Stimulated activated effector memory CD8-positive, alpha-beta T cell treated with anti-CD3 and anti-CD28 coated beads, Interleukin-12 subunit alpha, Interleukin-12 subunit beta, amount 100 ng/mL, for 72 hours (primary cell): ENCODE measurements at places on chromosomes 1 and 21.

GRCh38 chr21:18334066-18334465 is 69.5 kb downstream of the TMPRSS15 start:
- no peak for DNase-seq

DNA sequence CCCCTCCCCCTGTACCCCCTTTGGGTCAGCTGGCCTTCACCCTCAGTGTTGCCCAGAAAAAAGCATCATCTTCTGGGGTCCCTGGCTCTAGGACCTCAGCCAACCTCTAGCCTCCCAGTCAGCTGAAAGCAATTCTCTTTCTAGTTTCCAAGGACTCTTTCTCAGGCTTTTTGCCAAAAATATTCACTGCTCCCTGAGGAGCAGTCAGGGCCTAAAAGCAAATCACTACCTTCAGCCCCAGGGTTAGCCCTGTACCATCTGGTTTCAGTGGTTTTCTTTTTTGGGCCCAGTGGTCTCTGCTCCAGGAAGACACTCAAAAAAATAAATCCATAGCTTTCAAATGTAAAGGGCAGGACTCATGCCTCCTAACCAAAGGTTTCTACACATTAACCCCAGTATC is 3.1 kb upstream of the LMOD1 start:
- DNase-seq: no peak

GRCh38 chr1:19028110-19028509 is 71.6 kb upstream of the IFFO2 start:
- no peak for DNase-seq

DNA sequence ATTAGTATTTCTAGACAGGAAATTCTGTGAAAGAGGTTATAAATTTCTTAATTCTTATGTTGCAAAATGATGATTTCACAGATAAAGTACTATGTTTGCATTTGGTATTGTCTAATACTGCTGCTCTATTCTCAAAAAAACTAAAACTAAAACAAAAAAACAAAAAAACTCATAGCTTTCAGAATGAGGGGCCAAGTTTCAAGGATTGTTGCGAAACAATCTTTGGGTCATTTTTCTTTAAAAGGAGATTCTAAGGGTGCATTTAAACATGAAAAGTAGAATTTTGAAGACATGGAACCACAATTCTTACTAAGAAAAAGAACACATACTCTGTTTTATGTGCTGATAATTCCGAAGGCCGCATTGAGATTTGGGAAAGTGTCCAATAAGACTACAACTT is 645.1 kb downstream of the ADGRL2 start:
- no peak for DNase-seq

- DNase-seq: no peak
Measured at GRCh38 chr1:151980287-151981177, 13.1 kb downstream of the S100A10 start.

DNA sequence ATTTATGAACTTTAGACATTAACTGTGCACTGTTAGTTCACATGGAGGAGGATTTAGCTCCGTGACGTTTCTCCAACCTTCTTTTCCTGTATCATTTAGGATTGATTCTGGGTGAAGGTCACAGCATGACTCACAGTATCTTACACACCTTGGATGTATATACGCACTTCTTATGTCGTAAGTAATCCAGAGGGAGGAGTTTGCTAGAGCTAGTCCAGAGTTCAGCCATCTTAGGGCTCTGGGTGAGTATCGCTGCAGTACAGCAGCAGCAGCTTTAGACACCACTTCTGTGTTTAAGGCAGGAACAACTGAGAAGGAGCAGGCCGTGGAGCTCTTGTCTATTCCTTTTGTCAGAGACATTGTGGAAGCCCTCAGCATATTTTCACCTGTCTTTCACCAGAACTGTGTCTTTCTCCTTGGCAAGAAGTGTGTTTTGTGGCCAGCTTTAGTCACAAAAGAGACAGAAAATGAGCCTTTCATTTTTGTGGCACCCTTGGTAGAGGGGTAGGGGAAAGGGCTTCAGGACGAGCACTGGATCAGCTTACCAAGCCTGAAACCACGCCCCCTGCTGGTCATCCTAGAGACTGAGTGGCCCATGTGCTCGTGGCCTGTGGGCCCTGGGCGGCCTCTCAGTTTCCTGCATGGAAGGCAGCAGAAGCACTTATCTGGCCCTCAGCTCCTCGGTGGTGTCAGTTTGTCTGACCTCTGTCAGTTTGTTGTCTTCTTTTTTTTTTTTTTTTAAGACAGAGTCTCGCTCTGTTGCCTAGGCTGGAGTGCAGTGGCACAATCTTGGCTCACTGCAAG is 64.0 kb downstream of the ADARB1 start:
- peak; percentile 62 for DNase-seq

- DNase-seq: no peak
Measured at GRCh38 chr1:2583331-2583791, 3.2 kb upstream of the PRXL2B start.

GRCh38 chr1:201295346-201295745 is 12.0 kb downstream of the PKP1 start:
- no peak for DNase-seq

DNA sequence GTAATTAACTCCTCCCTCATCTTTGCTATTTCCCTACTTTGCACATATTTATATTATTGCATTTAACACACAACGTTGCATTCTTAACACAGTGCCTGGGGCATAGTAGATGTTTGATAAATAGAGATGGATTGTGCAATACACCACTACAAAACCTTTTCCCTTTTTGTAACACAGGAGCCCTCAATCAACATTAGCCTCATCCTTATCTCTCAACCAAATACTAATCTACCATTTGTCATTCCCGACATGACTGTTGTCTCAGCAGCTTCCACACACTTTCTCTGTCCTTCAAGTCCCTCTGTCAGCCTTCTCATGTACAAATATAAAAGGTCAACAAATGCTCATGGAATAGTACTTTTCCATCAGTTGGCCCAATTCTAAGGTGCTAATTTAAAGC is 78.9 kb upstream of the KCNK2 start:
- no peak for DNase-seq

GRCh38 chr1:186957314-186957713 is 128.6 kb downstream of the PLA2G4A start:
- no peak for DNase-seq

DNA sequence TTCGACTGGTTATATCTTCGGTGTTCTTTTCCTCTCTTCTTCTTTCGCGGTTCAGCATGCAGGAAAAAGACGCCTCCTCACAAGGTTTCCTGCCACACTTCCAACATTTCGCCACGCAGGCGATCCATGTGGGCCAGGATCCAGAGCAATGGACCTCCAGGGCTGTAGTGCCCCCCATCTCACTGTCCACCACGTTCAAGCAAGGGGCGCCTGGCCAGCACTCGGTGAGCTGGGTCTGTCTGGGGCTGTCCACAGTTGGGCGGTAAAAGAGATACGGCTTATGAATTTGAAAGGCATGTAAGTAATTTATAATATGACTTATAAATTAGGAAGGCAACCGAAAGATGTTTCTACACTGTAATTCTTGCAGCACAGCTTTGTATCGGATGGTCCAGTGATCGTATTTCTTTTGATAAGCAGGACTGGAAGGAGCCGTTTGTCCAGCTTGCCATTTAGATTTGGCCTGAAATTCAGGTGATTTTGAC is 334 bp downstream of the CTH start:
- no peak for DNase-seq

DNA sequence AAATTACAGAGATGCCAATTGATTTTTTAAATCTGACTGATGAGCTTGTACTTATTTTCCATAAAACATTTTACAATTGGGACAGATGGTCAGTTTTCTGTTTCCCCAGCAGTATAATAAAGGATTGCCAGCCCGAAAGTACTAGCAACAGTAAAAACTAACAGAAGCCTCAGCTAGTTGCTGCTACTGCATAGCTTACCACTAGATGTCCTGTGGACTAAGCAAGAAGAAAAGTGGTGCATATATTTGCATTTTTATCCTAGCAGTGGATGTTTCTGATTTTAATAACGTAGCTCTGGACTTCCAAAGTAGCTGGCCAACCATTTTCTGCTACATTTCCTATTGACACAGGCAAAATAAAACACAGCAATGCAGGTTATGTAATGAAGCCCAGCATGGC is 241.5 kb downstream of the BARHL2 start:
- no peak for DNase-seq
